NAMALWA (cell line): ENCODE measurements at places on chromosomes 13 and 19.

- peak; percentile 91 for DNase-seq
Measured at GRCh38 chr13:41916173-41916954, 44.5 kb downstream of the VWA8 start.

GRCh38 chr19:2185734-2186070 is 22.0 kb downstream of the DOT1L start:
- no peak for DNase-seq

- DNase-seq, result no peak
Measured at GRCh38 chr13:90395846-90396245, 951.6 kb upstream of the MIR17HG start.

GRCh38 chr19:16259385-16260159 is 61.9 kb downstream of the AP1M1 start:
- DNase-seq, result peak; percentile 88

- DNase-seq, result no peak
Measured at GRCh38 chr13:106401081-106401480, 134.4 kb downstream of the EFNB2 start.

- DNase-seq, result no peak
Measured at GRCh38 chr13:74979703-74980102, 502.3 kb downstream of the TBC1D4 start.

DNA sequence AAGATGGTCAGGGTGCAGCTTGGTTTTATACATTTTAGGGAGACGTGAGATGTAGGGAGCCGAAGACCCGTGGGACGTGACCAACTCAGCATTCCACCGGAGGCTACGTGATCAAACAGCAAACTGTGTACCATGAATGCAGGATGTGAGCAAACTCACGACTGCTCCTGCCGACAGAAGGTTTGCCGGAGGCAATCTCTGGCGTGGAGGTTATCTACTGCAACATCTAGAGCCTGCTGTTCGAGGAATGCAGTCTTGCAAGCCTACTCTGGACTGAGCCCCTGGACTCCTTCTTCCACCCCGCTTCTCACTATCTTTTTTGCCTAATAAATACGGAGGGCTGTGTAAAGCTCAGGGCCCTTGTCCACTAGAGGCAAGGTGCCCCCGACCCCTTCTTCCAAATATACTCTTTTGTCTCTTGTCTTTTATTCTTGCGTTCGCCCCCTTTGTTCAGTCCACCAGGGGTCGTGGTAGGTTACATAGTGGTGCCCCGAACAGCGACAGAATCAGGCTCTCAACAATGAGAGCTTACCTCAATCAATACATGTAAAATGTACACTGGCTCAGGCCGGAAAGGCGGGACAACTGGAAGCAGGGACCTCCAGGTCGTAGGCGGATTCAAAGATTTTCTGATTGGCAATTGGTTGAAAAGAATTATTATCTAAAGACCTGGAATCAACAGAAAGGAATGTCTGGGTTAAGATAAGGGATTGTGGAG is 8.9 kb upstream of the OR1I1 start:
- no peak for DNase-seq

DNA sequence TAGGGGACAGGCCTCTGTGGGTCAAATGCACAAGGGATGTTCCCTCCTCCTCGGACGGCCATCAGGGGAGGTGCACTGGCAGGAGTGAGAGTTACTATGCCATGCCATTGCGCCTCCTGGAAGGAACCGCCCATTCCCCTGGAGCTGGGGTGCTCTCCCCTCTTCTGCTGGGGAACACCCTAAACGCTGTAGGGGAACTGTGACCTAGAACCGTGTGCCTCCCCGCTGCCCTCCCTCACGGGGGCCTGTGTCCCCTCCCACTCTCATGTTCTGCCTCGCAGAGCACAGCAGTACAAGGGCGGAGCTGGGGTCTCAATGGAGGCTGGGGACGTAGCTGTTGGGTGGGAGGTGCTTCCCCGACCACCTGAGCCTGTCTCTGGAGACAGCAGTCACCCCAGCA is 17.2 kb upstream of the CRTC1 start:
- no peak for DNase-seq

- no peak for DNase-seq
Measured at GRCh38 chr13:33322965-33323668, 37.6 kb upstream of the STARD13 start.
